ENCODE measurements at places on chromosomes 12 and 14.

- DNase-seq = no peak
Measured at GRCh38 chr12:87975879-87976278, 53.3 kb downstream of the C12orf50 start.

DNA sequence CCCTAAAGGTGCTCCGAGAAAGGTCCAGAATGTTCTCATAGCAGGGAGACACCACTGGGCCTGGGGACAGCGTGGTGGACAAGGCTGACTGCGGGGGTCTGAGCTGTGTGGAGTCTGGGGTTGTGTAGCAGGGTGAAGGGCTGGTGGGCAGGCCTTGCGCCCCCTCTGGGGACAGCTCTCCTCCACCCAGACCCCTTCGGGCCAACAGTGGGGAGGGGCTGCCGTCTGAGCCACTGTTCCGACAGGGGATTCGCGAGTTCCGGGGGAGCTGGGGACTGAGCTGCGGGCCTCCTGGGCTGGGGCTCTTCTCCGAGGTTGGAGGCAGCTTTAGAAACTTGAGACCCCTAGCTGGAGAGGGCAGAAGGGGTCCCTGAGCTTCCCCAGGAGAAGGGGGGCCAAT is 32.1 kb downstream of the NCKAP5L start:
- DNase-seq = no peak

GRCh38 chr12:4432878-4433744 is 12.5 kb downstream of the FGF6 start:
- no peak for DNase-seq

DNA sequence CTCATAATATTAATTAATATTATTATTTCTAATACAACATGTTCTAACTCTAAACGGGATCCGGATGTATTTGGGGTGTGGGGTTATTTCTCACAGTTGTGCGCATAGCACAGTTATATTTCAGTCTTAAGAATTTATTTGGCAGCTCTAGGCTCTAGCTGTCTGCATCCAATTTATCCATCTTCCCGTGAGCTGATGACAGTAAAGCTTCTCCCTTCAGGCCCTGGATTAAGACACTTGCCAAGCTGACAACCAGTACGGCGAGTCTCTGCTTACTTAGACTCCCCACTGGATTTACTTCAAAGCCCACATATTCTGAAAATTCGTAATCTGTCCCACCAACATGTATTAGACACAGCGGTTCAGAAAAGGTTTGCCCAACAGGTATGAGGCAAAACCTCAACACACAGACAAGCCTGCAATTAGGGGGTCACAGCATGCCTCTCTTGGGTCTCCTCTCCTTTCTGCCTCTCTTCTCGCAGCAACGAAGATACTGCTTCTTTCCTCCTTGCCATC is 232.9 kb upstream of the TMTC1 start:
- no peak for DNase-seq

Data from HEK293T (cell line).